ENCODE measurements at places on chromosomes 12 and 14.

DNA sequence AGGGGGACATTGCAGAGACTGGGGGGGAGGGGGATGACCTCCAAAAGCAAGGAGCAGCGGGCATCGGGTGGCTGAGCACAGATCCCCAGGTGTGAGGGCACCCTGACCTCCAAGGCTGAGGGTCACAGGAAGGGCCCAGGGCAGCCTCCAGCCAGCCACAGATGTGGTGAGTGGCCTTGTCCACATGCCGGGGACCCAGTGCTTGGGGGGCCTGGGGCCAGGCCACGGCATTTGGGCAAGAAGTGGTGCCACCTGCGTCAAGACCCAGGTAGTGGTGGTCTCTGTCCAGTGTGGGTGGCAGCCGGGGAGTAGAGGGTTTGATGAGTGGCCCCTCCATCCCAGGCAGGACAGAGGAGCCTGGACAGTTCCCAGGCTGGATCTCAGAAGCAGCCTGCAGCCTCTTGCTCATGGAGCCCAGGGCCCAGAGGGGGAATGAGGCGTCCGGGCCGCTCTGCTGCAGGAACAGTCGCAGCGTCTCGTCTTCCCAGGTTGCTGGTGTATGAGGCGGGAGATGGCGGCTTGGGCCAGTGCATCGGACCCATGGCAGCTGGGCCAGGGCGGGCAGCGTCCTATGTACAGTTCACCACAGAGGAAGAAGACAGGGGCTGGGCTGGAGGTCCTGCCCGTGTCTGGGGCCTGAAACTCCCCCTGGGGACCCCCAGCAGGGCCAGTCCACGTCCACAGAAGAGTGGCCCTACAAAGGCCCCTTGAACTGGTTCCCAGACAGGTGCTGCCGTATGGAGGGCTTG is 33.5 kb downstream of the CCNK start:
- peaks cover 47% of the 10 kb centered on the region for H3K36me3 ChIP-seq
- no peak overlapping the region for H3K27ac ChIP-seq
- H3K4me3 ChIP-seq, result no peak overlapping the region
- DNase-seq, result no peak
- no peaks in the 10 kb centered on the region for H3K4me1 ChIP-seq

GRCh38 chr12:100171248-100171647 is 28.6 kb upstream of the BLTP3B start:
- no peak overlapping the region for H3K4me3 ChIP-seq
- H3K36me3 ChIP-seq, result peaks cover 9% of the 10 kb centered on the region
- H3K4me1 ChIP-seq, result peaks cover 17% of the 10 kb centered on the region
- no peak overlapping the region for H3K27ac ChIP-seq
- no peak for DNase-seq

DNA sequence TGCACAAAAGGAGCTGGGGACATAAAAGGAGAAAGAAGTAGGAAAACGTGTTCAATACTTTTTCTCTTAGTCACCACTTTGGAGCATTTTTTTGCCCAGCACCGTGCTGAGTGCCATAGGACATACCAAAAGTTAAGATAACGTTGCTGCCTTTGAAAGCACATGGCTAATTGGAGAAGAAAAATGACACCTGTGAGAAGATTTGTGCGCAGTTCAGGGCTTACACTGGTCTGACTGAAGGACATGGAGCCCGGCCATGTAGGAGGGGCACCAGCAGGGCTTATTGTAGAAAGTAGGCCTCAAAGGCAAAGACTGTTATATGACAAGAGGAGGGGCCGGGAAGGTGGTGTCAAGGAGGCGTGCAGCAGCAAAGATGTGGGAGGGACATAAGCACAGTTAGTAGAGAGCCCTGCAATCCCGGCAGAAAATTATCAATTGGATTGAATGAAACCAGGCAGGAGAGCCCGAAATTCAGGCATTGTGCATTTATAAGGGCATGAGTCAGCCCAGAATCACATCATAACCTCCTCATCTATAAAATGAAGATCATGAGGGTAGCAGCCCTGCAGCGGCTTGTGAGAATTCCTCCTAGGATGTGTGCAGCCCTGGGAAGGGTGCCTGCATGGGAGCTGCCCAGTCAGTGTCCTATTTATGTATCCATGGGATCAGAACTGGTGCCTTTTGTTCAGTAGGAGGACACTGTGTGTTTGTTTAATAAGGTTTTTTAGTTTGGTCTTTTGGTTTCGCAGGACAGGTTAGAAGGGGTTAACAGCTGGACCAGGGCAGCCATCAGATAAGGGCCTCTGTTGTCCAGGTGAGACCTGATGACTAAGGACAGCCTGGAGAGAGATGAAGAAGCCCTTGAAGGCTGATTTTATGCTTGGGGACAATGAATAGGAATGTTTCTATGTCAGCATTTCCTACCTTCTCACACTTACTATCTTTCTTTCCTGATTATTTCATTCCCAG is 122.4 kb downstream of the GPR135 start:
- peaks cover 3% of the 10 kb centered on the region for H3K36me3 ChIP-seq
- no peaks in the 10 kb centered on the region for H3K27me3 ChIP-seq
- no peak overlapping the region for H3K4me3 ChIP-seq

DNA sequence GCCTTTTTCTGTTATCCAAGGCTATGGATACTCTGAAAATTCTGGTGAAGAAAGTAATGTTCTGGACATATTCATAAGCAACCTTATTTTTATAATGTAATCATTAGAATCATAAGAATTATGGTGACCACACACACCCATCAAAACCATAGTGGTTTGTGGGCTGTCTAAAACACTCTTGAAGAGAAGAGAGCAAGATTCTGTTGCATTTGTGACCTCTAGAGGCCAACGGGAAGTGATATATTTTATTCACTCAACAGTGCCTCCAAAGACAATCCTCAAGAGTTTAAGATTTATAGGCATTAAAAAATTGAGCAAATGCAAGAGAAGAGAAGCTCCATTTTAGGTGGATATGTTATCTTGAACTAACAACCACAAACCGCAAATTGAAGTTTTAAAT is 68.5 kb upstream of the LGR5 start:
- no peak overlapping the region for H3K27ac ChIP-seq
- H3K4me3 ChIP-seq, result no peak overlapping the region
- H3K27me3 ChIP-seq, result no peaks in the 10 kb centered on the region
- DNase-seq, result peak; percentile 16
- no peaks in the 10 kb centered on the region for H3K4me1 ChIP-seq

GRCh38 chr14:29391231-29391630 is 536.4 kb downstream of the PRKD1 start:
- no peak for DNase-seq
- H3K27ac ChIP-seq, result no peak overlapping the region
- no peaks in the 10 kb centered on the region for H3K4me1 ChIP-seq
- H3K4me3 ChIP-seq, result no peak overlapping the region

DNA sequence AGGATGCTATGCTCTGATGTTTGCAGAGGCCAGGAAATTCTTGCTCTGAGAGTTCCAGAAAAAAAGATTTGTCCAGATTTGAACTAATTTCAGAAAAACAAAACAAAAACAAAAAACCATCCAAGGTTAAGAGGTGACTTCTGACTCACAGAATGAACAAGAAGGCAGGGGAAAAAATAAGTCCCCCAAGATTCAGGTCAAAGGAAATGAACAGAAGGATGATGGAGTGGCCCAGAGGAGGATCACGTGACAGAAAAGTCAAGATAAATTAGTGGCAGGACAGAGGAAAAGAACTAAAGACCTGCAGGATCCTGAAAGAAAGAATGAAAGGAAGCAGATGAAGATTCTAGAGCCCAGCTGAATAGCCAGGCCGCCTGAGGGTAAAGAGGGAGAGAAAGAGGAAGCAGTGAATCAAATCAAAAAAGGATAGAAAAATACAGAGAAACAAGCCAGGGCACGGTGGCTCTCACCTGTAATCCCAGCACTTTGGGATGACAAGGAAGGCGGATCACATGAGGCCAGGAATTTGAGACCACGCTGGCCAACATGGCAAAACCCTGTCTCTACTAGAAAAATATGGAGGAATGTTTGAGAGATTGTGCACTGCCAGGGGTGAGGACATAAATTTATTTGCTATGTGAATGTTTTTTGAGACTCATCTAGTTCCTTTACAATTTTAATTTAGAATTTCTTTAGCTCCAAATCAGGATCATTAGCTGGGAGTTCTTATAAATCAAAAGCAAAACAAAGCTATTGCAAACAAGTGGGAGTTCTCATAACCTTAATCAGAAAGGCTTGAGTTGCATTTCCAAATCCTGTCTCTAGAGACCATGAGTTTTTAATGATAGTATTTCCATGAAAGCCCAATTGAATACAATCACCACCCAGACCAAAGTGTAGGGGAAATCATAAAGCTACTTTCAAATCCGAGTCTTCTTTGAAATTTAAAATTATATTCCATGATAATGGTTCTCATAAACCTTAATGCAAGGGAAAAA is 217.1 kb upstream of the PLEKHG7 start:
- H3K27ac ChIP-seq, result no peak overlapping the region
- DNase-seq, result no peak
- H3K36me3 ChIP-seq, result no peaks in the 10 kb centered on the region
- no peaks in the 10 kb centered on the region for H3K27me3 ChIP-seq

DNA sequence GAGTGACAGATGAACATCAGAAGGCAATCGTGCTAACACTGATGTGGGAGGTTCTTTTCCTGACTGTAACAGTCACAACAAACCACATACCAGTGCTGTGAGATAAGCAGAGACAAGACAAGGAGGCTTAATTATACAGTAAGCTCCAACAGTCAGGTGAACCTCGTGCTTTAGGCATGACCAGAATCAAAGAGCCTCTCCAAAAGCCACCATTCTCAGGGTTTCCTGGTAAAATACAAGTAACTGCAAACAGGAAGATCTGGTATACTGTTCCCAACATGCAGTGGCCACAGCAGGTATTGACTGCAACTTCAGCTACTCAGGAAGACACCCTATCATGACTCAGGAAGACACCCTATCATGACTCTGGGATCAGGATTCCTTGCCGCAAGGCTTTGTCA is 47.3 kb upstream of the GTF2A1 start:
- no peaks in the 10 kb centered on the region for H3K27me3 ChIP-seq
- peak; percentile 13 for DNase-seq
- H3K36me3 ChIP-seq, result no peaks in the 10 kb centered on the region
- H3K27ac ChIP-seq, result no peak overlapping the region
- H3K4me1 ChIP-seq, result peaks cover 6% of the 10 kb centered on the region

- H3K4me3 ChIP-seq, result no peak overlapping the region
- no peak overlapping the region for H3K27ac ChIP-seq
- H3K36me3 ChIP-seq, result no peaks in the 10 kb centered on the region
- peaks cover 41% of the 10 kb centered on the region for H3K4me1 ChIP-seq
Observed at GRCh38 chr14:92511453-92512238, 1.9 kb upstream of the RIN3 start.
